Activated CD4-positive, CD25-positive, alpha-beta regulatory T cell (primary cell): ENCODE measurements at places on chromosomes 6 and 20.

- DNase-seq: no peak
Observed at GRCh38 chr6:34521463-34522285, 34.5 kb downstream of the SPDEF start.

- no peak for DNase-seq
Observed at GRCh38 chr6:52186480-52186879, 305 bp downstream of the IL17A start.

DNA sequence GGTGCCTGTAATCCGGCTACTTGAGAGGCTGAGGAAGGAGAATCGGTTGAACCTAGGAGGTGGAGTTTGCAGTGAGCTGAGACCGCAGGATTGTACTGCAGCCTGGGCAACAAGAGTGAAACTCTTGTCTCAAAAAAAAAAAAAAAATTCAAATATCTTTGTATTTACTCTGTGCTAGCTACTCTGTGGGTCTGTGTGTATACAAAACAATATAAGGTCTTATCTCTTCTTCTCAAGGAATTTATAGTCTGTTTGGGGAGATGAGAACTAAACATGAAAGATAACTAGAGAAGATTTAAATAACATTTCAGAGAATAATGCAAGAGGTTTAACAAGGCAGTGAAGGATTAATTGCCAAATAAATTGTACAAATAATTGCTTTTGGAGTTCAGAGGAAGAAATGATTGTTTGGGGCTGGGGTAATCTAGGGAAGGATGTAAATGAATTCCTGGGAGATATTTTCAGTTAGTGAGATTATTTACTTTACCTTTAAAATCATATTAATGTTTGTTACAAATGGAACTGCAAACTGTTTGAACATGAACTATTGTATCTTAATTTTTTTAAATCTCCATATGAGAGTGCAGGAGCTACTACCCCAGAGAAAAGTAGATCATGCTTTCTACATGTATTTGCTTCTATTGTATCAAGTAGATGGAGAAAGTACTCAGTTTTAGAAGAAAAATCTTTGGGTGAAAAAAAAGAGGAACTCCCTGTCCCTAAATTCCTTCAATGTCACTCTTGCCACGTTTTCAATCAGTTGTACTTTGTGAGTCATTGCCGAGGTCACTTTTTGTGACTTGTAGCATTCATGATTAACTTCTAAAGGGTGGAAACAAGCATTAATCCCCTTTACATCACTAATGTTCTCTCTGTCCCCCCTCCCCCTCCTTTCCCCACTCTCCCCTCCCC lies 39.0 kb downstream of the NCOA3 start:
- no peak for DNase-seq

DNA sequence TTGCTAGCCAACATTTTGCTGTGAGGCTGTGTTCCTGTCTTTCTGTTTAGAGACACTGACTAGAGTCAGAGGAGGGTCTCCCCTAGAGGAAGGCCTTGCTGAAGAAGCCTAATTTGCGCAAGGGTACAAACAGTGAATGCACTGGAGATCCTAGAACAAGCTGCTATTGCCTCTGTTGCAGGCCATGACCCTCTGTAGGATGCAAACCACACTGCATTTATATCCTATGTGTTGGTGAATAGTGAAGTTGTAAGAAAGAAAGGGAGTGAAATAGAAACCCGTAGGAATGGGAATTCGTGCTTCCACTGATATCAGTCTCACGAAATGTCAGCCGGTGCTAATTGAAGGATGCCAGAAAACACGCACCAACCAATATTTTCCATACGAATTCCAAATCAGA lies 88.2 kb downstream of the GJA1 start:
- DNase-seq: no peak

DNA sequence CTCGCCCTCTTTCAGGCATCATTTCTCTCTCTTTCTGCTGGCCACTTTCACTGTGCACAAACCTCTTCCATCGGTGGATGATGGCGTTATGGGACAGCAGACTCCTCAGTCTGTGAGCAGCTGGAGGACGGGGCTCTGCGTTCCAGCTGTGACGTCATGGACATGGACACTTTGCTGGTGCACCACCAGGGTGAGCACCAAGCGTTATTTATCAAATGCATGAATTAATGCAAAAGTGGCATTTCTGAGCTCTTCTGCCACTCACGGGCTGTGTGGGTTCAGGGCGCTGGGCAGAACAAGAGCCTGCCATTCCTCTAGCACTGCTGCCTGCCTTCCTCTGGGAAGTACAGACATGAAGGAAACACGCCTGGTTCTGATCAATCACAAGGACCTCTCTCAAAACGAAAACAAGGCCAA lies 82.9 kb upstream of the MPC1 start:
- DNase-seq: no peak

DNA sequence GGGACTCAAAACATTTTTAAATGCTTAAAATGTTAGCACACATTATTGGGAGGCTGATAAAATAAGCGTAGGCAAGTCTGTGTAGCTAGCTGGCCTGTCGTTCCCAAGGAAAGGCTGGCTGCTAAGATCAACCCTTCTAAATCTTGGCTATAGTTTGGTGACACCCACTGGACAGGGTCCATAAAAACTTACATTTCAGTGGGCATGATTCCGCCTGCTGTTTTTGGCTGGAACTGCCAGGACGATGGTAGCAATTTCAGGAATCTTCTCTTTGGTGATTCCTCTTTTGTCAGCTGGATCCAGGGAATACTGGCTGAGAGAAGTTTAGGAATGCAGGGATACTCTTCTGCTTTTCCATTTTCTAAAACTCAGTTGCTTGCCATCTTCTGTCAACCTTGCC lies 162.2 kb downstream of the NKAIN2 start:
- no peak for DNase-seq
